ENCODE measurements at places on chromosomes 12 and 14.

DNA sequence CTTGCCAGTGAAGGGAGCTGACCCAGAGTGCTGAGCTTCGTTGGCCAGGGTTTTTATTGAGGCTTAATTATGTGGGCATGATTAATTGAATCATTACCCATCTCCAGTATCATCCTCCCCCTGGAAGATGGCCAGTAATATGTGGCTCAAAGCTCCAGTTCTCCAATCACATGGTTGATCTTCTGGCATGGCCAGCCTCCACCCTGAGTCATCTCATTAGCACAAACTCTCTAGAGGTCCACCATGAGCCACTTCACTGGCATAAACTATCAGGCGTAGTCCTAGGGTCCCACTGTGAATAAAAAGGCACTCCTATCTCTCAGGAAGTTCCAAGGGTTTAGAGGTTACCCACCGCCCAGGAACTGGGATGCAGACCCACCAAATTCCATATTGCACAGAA lies 135.0 kb downstream of the ANO6 start:
- DNase-seq: no peak

DNA sequence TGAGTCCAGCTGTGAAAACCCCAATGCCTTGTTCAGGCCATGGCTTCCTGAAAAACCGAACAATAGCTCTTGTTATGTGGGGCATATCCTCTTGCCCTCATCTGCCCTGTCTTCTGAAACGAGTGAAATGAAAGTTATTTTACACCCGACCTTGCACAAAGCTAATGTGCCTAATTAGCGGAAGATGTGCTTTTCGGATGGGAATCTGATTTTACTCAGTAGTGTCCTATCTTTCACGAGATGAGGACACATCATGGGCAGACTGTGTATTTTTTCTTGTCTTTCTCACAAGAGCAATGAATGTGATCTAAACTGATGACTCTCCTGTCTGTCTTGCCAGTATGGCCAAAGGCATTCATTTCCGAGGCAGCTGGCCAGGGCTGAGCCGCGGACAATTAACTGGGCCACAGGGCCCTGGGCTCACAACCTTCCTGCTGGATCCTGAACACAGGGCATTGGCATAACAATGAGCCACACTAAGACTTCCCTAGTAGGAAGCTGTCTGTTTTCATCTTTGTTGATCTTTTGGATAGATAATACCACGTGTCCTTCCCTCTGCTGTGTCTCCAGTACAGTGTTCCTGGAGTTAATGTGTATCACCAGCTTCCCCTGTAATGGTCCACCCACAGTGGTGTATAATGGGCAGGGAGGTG lies 86.0 kb upstream of the HIF1A start:
- no peak for DNase-seq

- DNase-seq: no peak
These were observed 185.6 kb downstream of the TMEM121 start for GRCh38 chr14:105711841-105712460.

- no peak for DNase-seq
These were observed 7.5 kb upstream of the ETFBKMT start for GRCh38 chr12:31651893-31652521.

- DNase-seq: no peak
These were observed 65.8 kb upstream of the COCH start for GRCh38 chr14:30808576-30808975.

- DNase-seq: no peak
These were observed 544.5 kb upstream of the TBX3 start for GRCh38 chr12:115228434-115228833.

DNA sequence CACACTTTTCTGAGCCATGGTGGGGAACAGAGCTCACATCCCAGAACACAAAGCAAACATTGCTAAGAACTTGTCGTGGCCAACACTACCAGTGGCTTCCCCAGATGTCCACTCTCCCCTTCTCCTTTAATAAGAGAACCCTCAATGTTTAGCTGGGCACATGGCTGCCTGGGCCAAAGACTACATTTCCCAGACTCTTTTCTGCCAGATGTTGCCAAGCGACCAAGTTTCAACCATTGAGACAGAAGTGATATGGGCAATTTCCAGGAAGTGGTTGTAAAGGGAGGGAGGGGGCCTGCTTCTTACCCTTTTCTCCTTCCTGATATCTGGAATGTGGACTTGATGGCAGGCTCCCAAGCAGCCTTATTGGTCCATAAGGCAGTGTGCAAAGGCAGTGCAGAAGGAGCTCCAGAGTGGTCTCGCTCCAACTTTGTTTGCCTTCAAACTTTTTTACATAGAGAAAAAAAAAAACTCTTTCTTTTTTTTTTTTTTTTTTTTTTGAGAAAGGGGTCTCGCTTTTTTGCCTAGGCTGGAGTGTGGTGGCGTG lies 24.9 kb upstream of the JDP2 start:
- DNase-seq: peak; percentile 11

DNA sequence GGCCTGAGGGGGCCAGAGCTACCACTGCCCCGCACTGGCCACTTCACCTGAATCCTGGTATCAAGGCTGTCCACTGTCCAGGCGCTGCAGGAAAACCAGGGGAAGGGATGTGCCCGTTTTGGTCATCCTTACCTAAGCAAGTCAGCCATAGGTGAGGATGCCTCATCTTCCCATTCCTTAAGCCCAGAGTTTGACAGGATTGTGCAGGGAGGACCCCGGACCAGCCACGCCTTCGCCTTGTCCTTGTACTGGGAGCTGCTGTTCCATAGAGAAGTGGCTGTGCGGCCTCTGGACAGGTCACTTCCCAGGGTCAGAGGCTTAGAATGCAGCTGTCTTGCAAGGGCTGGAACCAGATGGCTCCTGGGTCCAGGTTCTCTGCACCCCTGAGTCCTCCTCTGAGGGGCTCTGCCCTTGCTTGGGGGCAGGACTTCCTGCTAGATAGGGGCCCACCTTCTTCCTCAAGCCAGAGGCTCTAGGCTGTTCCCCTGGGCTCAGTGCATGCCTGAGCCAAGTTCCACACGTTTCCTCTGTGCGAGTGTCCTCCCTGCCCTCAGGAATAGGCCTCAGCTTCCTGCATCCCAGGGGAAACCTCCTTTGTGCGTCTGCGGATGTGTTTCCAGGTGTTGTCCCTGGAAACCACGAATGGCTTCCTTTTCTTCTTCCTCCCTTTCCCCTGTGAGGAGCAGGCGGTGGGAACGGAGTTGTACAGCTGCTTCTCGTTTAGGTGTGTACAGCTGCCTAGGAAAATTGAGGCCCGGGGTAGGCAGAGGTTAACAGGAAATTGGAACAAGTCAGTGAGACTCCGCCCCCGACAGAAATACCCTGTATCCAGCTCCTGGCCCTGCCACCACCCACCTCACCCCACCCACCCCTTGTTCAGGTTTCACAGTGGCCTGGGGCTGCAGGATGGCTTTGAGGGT lies 54.3 kb upstream of the RIN3 start:
- no peak for DNase-seq

DNA sequence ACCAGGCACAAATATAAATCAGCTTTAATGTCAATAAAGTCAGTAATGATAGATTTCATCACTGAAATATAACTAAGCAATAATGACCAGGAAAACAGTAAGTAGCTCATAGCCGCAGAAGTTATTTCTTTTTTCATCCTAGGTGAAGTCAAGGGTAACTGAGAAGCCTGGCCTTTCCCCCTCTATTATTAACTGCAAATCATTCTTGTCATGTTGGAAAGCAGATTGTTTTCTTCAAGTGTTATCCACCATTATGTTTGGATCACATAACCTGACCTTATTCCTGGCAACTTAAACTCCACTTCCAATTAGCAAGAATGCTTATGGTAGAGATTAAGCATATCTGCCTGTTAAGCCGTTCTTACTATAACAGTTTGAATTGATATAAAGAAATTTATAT lies 603.4 kb upstream of the FOXG1 start:
- peak; percentile 97 for DNase-seq

GRCh38 chr12:96028538-96028937 lies 6.8 kb downstream of the LTA4H start:
- no peak for DNase-seq

GRCh38 chr12:3135522-3136461 lies 58.6 kb downstream of the TSPAN9 start:
- DNase-seq: peak; percentile 84

- no peak for DNase-seq
These were observed 100.8 kb downstream of the PPHLN1 start for GRCh38 chr12:42426746-42427145.

DNA sequence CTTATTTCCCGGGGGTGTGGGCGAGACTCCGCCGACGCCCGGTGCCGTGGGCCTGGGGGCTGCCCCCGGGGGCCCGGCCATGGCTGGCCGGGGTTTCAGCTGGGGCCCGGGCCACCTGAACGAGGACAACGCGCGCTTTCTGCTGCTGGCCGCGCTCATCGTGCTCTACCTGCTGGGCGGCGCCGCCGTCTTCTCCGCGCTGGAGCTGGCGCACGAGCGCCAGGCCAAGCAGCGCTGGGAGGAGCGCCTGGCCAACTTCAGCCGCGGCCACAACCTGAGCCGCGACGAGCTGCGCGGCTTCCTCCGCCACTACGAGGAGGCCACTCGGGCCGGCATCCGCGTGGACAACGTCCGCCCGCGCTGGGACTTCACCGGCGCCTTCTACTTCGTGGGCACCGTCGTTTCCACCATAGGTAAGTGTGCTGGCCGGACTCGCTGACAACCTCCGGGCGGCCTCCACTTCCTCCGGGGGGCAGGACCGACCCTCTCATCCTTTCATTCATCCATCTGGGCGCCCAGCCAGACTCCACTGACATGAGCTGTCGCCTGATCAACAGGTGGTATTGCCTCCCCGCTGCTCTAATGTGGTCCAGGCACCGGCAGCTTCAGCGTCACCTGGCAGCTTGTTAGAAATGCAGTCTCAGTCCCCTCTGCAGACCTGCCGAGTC lies 467 bp downstream of the KCNK13 start:
- peak; percentile 30 for DNase-seq

- peak; percentile 97 for DNase-seq
These were observed 1.3 kb downstream of the TRIM9 start for GRCh38 chr14:51093371-51094281.

GRCh38 chr12:111954969-111955368 lies 58.0 kb downstream of the TMEM116 start:
- DNase-seq: no peak

- DNase-seq: peak; percentile 100
These were observed 51.2 kb upstream of the OXA1L start for GRCh38 chr14:22715186-22715812.

- no peak for DNase-seq
These were observed 8.3 kb upstream of the ELK3 start for GRCh38 chr12:96185914-96186313.

GRCh38 chr12:56766535-56766934 lies 3.4 kb downstream of the HSD17B6 start:
- DNase-seq: no peak

DNA sequence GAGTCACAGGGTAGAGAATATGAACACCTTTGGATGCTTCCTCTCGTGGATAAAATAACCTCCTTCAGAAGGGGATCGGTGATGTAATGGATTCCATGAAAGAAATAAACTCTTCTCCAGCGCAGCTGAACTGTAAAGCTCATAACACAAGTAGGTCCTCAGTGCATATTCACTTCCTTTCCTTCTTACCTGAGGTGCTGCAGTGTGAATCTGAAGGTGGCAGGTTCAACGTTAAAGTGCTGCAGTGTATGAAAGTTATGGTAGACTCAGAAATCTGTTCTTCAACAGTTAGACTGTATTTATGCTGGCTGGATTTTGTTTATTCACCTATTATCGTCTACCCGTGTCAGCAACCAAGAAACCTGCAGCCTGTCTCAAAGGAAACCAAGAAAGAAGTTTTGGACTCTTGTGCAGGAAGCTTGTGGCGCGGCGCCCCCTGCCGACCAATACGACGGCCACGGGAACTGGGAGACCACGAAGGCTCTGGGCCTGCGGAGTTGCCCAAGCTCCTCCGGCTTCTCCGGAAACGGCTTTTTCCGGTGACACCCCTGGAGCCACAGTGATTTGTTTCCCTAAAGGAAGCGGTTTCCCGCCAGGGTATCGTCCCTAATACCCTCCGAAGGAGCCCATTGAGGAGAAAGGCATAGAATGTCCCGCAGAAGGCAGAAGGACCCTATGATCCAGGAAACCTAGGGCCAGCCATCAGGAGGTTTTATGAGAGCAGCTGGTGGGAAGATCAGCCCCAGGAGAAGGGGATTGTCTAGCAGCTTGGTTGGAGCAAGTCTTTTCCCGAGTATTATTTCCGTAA lies 17.6 kb upstream of the RNASE3 start:
- no peak for DNase-seq

DNA sequence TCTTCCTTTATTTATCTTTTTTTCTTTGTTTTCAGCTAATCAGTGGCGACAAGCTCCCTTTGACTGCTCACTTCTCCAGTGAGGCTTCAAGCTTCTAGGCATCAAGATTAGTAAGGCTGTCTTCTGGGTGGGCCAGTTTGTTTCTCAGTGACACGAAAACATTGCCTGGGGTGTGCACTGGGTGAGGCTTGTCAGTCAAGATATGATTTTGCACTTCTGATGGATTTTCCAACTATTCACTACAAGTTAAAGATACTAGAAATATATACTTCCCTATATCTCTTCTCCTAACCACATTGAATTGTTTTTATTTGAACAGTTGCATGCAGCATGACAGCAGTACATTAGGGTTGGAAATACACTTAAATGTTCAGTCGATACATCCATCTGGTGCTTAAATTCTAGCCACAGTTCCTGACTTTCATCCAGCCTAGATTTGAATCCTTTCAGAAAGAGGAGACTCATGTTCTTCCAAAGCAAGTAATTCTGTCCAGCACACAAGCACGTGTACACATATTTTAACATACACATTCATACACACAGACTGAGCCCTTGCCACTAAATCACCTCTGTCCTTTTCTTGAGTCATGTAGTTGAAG lies 275.6 kb upstream of the NOVA1 start:
- peak; percentile 2 for DNase-seq

DNA sequence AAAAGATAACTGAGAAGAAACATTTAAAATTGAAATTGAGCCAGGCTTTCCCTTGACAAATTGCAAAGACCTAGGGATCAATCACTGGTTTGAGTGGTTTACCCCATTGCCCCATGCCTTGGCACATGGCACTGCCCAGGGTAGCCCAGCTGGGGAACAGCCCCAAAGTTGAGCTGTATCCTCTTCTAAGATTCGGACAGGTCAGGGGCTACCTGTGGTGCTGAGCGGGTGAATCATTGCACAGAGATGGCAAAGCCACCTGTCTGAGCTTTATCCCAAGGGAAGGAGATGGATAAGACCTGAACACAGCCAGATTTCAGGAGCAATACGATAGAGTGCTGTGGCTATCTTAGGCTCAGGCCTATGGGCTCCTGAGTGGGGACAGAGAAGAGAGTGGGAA lies 7.0 kb downstream of the IFI27L2 start:
- DNase-seq: no peak

- no peak for DNase-seq
These were observed 73.4 kb downstream of the RIC8B start for GRCh38 chr12:106847861-106848260.

DNA sequence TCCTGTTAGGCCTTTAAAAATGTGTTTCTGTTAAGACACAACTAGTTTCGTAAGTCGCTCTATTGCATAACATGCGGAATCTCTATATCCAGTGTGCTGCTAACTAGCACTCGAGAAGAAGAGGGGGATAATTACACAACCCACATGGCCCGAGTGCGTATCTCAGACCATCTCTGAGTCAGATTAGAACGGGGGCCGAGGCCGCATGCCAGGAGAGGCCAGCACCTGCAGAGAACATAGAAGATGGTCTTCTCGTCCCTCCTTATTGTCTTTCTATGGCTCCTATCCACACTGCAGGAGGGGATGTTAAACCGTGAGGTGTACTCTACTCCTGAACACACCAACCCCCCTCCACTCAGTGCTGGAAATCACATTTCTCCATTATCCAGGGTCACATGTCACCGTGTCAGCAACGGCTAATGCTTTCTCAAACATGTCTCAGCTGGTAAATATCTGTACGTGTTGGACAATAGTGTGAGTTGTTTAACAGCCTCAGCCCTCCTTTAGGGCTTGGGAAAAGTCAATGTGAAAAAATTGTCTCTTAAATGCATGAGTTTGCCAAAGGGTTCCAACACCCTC lies 56.3 kb downstream of the CCDC88C start:
- DNase-seq: peak; percentile 82

GRCh38 chr14:69008421-69008884 lies 29.4 kb upstream of the ACTN1 start:
- no peak for DNase-seq
